ENCODE measurements at places on chromosomes 7 and 10.

- peak; percentile 28 for DNase-seq
Measured at GRCh38 chr7:43481902-43482678, 100.8 kb upstream of the STK17A start.

- DNase-seq, result no peak
Measured at GRCh38 chr10:70144372-70145110, 2.0 kb downstream of the TYSND1 start.

GRCh38 chr7:146405737-146406136 is 289.1 kb downstream of the CNTNAP2 start:
- no peak for DNase-seq

DNA sequence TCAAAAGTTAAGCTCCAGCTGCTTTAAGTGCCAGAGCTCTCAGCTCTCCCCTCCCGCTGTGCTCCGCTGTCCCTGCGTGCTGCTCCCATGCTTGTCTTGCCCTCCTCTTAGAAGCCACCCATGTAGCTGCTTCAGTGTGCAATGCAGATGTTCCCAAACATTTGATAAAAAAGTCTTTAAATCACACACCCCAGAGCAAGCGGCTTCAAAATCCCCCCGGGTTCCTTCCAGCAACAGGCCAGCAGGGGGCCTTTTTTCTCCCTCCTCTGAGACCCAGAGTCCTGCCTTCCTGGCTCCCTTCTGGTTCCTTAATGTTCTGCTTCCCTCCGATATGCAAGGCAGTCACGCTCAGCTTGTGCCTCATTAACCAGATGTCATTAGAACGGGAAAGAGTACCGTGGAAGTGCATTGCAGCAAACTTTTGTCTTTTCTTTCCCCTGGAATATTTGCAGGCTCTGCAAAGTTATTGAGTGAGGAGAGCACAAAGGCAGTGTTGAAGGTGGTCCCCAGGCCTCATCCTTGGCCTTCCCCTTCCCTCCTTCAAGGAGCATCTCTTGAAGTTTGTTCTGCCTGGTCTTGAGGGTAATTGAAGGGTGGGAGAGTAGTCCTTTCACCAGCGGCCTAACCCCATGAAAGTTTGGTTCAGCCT is 25.5 kb downstream of the LDB3 start:
- DNase-seq, result peak; percentile 2

DNA sequence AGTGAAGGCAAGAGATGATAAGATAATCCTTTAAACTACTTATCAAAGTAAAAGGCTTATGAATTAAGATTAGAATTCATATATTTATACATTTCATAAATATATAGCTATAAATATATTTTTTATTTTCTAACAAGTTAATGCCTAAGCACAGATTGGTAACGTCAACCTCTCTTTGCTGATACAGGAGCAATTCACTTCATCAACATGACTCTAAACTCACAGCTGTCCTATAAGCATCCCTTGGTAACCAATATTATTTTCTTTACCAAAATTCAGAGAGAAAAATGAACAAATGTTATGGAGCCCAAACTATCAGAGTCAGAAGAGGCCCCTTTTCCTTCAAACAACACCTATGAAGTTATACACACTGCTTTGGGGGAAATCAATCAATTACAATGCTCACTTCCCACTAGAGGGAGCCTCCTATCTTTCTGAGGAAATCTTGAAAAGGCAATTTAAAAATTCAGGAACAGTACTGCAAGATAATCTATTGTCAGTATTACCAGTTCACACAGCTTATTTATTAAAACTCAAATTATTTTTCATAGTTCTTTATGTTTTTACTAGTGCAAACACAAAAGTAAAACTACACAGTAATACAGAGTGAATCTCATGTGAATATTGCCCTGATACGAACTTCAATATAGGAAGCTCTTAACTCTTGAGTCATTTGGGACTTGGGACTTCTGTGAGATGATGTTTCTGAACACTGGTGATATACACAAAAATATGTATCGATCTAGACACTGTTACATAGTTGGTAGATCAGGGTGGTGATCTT is 51.0 kb upstream of the NOBOX start:
- no peak for DNase-seq

DNA sequence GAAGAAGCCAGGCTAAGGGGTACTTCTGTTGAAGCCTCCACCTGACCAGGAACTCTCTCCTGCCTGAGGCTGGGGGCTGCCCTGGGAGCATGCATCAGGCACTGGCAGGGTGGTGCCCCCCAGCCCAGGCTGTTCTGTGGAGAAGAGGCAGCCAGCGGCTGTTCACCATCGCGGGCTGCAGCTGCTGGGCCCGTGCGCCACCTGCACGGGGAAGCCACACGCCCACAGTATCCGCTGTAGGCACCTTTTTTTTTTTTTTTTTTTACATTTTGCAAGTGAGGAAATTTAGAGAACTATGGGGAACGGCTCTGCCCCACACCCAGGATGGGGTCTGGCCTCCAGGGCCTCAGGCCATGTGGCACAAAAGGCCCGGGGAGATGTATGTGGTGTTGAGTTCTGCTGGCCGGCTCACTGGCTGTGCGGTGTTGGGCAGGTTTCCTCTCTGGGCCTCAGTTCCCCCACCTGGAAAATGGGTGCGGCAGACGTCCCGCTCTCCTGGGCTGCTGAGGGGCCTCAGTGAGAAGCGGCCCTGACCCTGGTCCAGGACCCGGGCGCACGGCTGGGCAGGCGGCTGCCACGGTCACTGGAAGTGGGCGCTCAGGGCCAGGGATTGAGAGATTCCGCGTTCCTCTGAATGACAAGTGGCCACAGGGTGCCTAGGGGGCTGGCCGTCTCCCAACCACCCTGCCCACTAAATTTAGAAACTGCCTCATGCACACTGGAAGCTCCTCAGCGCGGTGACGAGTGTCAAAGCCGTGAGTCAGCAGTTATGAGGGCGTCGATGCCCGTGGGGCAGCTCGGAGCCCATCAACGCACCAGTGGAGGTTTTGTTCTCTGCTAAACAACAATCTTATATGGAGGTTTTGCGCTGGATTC is 8.8 kb upstream of the INTS1 start:
- DNase-seq, result no peak

Data from NCI-H446 treated with DMSO at 0.1 percent for 48 hours (cell line).